ENCODE measurements at places on chromosomes 6 and 20. TPM values are rescaled to one million over a fixed set of nuclear protein-coding genes. Genes with fewer than 3 reads are reported as not detected.

SMOC2 gene
- total RNA-seq, result not detected

RAB5IF gene
- total RNA-seq, result 137 TPM

SCUBE3 gene
- total RNA-seq, result 0.53 TPM

FILIP1 gene
- 10.5 TPM for total RNA-seq

OLIG3 gene
- not detected for total RNA-seq

HSPA1L gene
- total RNA-seq, result 1.9 TPM

CLVS2 gene
- total RNA-seq, result not detected

RGL2 gene
- total RNA-seq, result 39.4 TPM

MCHR2 gene
- not detected for total RNA-seq

DEFB112 gene
- total RNA-seq, result not detected

DEFB132 gene
- total RNA-seq, result not detected

PPP1R14C gene
- total RNA-seq, result 0.04 TPM

PRRT1 gene
- not detected for total RNA-seq

CDSN gene
- total RNA-seq, result not detected

C6orf163 gene
- 0.56 TPM for total RNA-seq

MRPL2 gene
- total RNA-seq, result 24.3 TPM

SLC17A1 gene
- total RNA-seq, result not detected

IL17A gene
- not detected for total RNA-seq

CST2 gene
- total RNA-seq, result not detected

TGM3 gene
- total RNA-seq, result not detected

SIRPD gene
- not detected for total RNA-seq

DLL1 gene
- total RNA-seq, result 1.8 TPM

HLA-DOA gene
- not detected for total RNA-seq

RSPH9 gene
- 0.40 TPM for total RNA-seq

Measured in pulmonary artery endothelial cell (primary cell).